ENCODE measurements at places on chromosomes 7 and 10.
A peak's percentile ranks its signal among the peaks of the same experiment; 100 is the strongest.

DNA sequence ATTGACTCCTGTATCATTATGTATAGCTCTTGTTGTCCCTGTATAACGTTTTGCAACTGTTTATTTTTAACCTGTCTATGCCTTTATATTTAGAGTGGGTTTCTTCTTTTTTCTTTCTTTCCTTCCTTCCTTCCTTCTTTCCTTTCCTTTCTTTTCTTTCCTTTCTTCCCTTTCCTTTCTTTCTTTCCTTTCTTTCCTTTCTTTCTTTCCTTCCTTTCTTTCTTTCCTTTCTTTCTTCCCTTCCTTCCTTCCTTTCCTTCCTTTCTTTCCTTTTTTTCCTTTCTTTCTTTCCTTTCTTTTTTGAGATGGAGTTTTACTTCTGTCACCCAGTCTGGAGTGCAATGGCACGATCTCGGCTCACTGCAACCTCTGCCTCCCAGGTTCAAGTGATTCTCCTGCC is 5.9 kb downstream of the JAKMIP3 start:
- no peak for DNase-seq

- no peak for DNase-seq
Observed at GRCh38 chr7:55488804-55489340, 83.4 kb downstream of the VOPP1 start.

GRCh38 chr7:142711746-142712616 is 37.3 kb upstream of the PRSS1 start:
- DNase-seq = no peak

DNA sequence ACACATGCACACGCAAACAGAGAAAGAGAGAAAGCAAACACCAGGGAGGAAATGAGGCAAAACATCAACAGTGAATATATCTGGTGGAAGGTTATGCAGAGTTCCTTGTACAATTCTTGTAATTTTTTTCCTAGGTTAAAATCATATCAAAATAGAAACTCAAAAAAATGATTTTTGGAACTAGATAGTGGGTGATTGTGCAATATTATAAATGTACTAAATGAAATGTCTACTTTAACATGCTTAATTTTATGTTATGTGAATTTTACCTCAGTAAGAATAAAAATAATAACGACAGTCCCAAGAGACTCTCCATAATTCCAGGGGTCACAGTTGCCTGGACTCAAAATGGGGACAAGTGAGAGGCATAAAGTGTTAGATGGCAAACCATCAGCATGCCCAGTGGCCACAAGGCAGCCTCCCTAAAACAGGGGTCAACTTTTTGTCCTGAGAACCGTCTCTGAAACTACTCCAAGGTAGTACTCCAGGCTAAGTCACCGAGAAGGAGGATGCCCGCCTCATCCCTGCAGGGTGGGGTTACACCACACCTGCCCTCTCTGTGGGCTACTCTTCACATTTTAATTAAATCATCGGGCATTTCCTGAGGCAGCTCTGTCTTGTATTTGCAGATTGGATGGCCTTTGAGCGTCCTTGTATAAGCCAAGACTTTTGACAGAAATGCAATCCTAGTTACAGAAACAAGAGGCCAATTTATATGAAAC is 267.7 kb downstream of the ELMO1 start:
- DNase-seq = no peak

DNA sequence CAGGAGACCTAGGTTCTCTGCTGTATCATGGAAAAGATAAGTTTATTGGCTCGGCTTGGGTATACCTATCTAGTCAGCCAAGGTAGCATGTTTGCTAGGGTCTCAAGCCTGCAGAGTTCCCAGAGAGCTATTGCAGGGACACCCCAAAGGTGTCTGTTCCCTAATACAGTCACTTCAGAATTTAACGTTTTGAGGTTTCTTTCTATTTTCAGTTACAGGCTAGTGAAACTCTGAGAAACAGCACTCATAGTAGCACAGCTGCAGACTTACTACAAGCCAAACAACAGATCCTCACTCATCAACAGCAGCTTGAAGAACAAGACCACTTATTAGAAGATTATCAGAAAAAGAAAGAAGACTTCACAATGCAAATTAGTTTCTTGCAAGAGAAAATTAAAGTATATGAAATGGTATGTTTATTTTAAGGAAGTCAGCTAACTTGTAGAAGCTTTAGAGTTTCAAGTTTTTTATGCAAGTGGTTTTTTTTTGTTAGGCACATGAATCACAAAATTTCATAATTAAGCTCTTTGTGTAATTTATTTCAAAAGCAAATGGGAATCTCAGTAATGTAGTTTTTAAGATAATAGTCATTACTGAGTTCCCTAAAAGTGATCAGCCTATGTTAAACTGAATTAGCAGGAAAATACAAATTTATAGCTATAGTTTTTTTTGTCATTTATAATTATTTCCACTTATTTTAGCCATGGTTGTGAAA is 54.9 kb downstream of the AKAP9 start:
- no peak for DNase-seq

DNA sequence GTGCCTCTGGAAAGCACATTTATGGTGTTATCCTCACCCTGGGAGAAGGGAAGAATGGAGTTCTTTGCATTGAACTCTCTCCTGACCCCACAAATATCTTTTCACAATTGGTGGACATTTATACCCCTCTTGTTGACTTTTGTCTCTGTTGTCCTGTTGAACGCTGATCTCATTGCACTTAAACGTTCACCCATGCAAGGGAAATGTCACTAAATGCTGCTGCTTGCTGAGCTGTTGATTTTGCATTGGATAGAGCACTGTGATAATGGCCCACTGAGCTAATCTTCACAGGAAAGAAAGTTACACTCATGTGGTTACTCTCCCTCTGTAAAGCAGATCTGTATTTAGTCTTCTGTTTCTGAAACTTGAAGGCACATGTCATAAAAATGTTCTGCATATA is 133.4 kb downstream of the FZD1 start:
- no peak for DNase-seq

DNA sequence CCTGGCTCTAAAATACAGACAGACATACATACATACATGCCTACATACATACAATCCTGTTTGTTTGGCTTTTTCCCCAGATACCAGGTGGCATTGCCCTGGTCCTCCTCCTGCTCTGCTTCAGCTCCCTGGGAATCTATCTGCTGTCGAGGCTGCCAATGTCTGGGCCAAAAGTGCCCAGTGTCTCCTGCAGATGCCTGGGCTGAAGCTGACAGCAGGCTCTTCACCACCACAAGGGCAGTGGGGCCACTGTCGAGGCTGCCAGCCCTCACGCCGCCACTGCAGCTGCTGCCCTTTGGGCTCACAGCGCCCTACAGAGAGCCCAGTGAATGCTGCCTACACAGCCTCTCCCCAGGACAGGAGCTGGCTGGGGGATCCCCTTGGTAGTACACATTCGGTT is 18.0 kb upstream of the STN1 start:
- no peak for DNase-seq

DNA sequence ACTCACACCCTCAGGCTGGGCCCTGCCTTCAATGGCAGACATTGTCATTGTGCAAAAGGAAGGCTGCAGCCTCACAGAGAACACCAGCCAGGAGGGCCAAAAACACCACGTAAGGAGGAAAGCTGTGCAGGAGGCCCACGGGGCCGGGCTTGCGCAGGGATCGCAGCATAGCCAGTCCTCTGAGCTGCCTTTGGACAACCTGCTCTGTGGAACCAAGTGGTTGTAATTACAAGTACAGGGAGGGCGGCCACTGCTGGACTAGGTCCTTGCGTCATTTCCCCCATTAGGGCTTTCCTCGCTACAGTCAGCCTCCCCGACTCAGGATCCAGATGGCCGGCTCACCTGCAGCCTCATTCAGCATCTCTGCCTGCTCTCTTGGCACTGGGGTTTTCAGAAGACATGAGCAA is 66.9 kb downstream of the FAM53B start:
- DNase-seq = no peak

GRCh38 chr10:22437620-22438588 is 92.6 kb downstream of the SPAG6 start:
- peak; percentile 26 for DNase-seq

- no peak for DNase-seq
Observed at GRCh38 chr10:43892062-43892770, 243.5 kb upstream of the ZNF32 start.

DNA sequence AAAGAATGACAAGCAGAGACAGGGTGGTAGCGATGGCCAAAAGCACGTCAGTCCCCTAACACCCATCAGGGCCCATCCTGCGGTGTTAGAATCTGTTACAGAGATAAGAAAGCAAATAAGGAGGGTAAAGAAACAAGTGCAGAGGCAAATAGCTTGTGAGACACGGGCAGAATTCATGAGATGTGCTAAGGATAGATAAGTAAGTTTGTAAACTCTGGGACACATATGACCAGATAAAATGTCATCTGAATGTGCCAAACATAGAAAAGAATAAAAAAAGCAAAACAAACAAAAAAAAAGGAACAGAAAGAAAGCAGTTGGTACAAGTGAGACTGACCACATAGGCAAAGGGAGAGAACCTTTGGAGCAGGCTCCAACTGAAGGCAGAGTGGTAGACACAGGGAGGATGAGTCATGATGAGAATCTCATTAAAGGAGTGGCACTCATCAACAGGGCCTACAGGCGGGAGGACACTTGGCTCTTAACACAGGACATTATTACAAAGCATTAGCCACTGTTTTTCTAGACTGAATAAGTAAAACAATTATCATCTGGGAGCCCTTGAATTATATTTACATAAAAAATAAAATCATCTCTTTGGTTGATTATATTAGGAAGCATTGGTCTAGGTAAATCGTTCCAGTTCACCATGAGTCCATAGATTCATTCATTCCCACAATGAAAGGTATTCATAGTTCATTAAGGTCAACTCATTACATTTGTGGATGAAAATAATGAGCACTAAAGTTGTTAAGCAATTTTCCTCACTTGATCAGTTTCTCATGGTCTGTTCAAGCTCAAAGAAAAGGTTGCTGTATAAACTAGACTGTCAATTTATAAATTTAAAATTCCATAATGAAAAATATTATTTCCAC is 21.5 kb upstream of the EPHB6 start:
- no peak for DNase-seq

GRCh38 chr7:41222746-41223145 is 480.1 kb downstream of the INHBA start:
- no peak for DNase-seq

DNA sequence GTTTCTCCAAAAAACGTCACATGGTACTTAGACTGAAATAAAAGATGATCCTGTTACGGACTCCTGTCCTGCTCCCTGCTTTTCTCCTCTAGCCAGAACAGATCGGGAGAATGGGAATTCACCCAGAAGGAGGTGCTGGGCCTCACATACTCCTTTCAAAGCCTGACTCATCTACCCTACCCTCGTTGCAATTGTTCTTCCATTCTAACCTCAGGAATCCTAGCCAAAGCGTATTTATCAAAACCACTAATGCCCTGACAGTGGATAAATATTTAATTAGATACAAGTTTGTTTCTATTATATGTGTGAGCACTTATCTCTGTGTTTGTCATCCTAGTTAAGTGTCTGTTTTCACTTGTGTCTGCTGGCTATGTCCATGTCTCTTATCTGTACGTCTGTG is 21.7 kb downstream of the ZCWPW1 start:
- no peak for DNase-seq

GRCh38 chr7:134890246-134891240 is 95.8 kb upstream of the AGBL3 start:
- no peak for DNase-seq

DNA sequence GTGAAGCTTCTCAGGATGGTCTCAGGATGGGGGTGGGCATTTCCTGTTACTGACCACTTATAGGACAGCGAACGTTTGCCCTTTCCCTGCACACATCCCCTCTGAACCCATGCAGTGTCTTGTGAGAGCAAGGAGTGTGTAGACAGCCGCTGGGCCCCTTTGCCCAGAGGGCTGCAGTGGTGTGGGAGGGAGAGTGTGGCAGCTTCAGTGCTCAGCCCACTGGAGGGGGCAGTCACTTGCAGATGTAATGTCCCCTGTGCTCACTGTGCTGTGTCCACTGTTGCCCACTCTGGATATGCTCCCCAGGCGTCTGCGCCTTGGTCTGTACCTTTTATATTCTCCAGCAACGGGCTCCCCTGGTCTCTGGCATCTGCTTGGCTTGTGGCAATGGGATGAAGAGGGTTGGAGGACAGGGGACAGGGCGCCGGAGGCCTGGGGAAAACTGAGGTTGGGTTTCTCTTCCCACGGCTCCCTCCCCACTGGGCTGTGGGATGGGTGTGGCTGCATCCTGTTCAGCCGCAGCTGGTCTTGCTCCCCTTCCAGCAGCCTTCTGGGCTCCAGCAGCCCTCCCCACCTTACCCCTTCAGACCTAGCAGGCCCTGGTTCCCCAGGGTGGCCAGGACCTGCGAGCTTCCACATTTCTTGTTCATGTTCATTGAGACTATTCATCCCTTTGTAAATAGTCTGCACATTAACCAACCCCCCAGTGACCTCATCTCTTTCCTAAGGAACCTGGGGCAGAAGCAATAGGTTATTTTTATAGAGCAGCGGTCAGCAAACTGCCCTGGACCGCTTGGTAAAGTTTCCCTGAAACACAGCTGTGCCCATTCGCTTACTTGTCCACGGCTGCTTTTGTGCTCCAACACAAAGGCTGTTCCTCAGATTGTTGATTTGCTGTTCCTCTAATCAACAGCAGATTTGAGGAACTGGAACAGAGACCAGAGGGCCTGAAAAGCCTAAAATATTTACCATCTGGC is 6.1 kb downstream of the ZNF789 start:
- DNase-seq = no peak

DNA sequence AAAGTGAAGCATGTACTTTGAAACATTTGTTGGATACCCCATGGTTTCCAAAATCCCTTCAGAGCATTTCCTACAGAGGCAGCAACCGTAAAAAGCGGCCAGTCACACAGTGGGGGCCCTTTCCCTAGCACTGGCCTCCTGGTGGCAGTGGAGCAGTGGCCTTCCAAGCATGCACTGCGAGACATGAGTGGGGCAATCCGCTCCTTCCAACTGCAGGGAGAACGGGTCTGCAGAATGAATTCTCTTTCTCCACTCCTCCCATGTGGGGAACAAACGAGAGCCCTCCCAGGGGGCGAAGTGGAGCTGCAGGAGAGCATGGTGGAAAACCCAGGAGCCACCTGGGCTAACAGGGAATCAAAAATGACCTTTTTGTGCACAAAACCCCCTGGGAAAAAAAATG is 542.9 kb upstream of the GALNT17 start:
- no peak for DNase-seq

- no peak for DNase-seq
Observed at GRCh38 chr7:147595042-147595441, 995.5 kb upstream of the C7orf33 start.

DNA sequence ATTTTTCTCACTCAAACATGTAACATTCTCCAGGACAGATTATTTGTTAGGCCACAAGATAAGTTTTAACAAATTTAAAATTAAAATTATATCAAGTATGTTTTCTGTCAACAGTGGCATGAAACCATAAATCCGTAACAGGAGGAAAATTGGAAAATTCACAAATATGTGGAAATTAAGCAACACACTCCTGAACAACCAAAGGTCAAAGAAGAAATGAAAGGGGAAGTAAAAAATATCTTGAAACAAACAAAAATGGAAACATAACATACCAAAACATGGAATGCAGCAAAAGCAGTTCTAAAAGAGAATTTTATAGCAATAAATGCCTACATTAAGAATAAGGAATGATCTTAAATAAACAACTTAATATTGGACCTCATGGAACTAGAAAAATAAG is 147.3 kb downstream of the ZEB1 start:
- DNase-seq = no peak

Data from right kidney (tissue), 9 donors.